Activated CD8-positive, alpha-beta memory T cell treated with anti-CD3 and anti-CD28 coated beads, Interleukin-2, amount 10 ng/mL, durations not matched to agents 7 days and 5 days (primary cell): ENCODE measurements at places on chromosomes 7 and 10. TPM values are rescaled to one million over a fixed set of nuclear protein-coding genes. Genes with fewer than 3 reads are reported as not detected.
A peak's percentile ranks its signal among the peaks of the same experiment; 100 is the strongest.

GRCh38 chr7:110774071-110774470 lies 316.9 kb upstream of the LRRN3 start:
- no peak overlapping the region for H3K27ac ChIP-seq
- H3K27me3 ChIP-seq: no peaks in the 10 kb centered on the region
- H3K4me1 ChIP-seq: peaks cover 2% of the 10 kb centered on the region
- H3K36me3 ChIP-seq: no peaks in the 10 kb centered on the region

- peaks cover 4% of the 10 kb centered on the region for H3K27me3 ChIP-seq
- no peak overlapping the region for H3K27ac ChIP-seq
- no peak for DNase-seq
- H3K36me3 ChIP-seq: no peaks in the 10 kb centered on the region
- no peaks in the 10 kb centered on the region for H3K4me1 ChIP-seq
- no peak overlapping the region for H3K4me3 ChIP-seq
Measured at GRCh38 chr10:10665750-10666149, 351.9 kb upstream of the CELF2 start.

- H3K27ac ChIP-seq: no peak overlapping the region
- no peaks in the 10 kb centered on the region for H3K36me3 ChIP-seq
- no peaks in the 10 kb centered on the region for H3K27me3 ChIP-seq
- no peak overlapping the region for H3K4me3 ChIP-seq
Measured at GRCh38 chr7:51517187-51517586, 200.6 kb upstream of the COBL start.

The ANKRD1 gene
- not detected for total RNA-seq

- H3K27ac ChIP-seq: no peak overlapping the region
- no peak for DNase-seq
- H3K4me3 ChIP-seq: no peak overlapping the region
- H3K27me3 ChIP-seq: peaks cover 8% of the 10 kb centered on the region
Measured at GRCh38 chr10:78508955-78509748, 475.5 kb downstream of the RPS24 start.

The CC2D2B gene
- total RNA-seq: 4.2 TPM

The DOCK4 gene
- total RNA-seq: 0.87 TPM

The SPDYE18 gene
- 1.1 TPM for total RNA-seq

DNA sequence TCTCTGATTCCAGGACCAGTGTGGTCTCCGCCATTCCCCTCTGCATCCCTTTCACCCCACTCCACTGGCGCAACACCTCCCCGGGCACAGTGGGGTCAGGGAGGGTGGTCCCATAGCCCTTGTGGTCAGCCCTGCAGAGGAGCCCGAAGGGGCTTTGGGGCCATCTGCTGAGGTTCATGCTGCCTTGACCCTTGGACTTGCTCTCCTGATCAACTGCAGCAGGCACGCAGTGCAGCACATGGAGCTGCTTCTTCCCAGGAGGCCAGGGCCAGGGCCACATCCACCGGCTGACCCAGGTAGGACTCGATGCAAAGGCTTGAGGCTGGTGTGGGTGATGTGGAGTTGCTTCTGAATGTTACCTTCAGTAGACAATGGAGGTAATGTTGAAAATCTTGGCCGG lies 35.1 kb downstream of the PDIA4 start:
- DNase-seq: no peak
- no peak overlapping the region for H3K4me3 ChIP-seq
- no peaks in the 10 kb centered on the region for H3K36me3 ChIP-seq
- H3K4me1 ChIP-seq: peaks cover 5% of the 10 kb centered on the region
- peaks cover 4% of the 10 kb centered on the region for H3K27me3 ChIP-seq
- H3K27ac ChIP-seq: no peak overlapping the region

DNA sequence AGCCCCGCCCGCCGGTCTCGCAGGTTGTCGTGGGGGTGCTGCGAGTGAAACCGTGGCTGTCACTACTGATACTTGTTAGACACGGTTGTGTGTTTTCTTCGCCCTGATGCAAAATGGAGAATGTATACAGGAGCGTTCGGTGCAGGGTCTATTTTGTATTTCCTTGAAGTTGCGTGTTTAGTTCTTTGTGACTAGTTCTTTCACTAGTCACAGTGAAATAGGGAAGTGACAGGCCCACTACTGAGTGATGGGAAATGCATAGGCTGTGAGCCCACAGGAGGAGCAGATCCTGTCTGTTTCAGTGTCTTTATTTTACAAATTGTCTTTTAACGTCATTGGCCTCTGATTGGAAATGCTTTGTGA lies 675 bp downstream of the ABRAXAS2 start:
- H3K4me1 ChIP-seq: peaks cover 19% of the 10 kb centered on the region
- H3K27me3 ChIP-seq: peaks cover 7% of the 10 kb centered on the region
- peak overlapping the region; percentile 82 for H3K27ac ChIP-seq
- H3K4me3 ChIP-seq: peak overlapping the region; percentile 78

DNA sequence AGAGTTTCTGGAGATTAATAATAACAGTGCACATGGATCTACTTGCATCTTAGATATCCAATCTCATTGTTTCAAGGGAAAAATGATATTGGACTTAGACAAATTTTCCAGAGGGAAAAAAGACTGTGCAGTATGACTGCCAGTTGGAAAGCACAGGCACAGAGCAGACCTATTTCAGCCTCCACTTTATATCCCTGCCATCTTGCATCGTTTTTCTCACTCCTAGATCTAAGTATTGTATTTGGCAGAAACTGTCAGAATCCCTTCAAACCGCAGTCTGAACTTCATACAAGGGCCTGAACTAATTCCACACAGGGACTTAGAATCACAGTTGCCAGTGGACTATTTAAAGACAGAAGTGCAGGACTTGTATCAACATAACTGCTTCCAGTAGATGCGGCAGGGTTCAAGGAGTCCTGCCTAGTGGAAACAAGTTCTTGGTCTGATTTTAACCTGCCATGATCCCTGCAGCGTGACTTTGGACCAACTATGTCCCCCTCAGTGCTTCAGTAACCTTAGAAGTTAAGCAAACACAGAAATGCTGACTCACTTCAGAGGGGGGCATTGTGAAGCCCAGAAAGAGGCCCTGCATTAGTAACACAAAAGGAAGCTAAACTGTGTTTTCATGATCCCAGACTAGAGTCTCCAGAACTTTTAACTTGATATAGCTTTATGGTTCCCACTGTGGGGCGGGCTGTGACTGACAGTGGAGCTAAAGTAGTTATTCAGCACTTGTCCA lies 95.7 kb upstream of the PALS2 start:
- peaks cover 15% of the 10 kb centered on the region for H3K27me3 ChIP-seq
- DNase-seq: no peak
- no peaks in the 10 kb centered on the region for H3K36me3 ChIP-seq
- no peak overlapping the region for H3K27ac ChIP-seq

The GDF2 gene
- total RNA-seq: not detected

The BLNK gene
- total RNA-seq: not detected

DNA sequence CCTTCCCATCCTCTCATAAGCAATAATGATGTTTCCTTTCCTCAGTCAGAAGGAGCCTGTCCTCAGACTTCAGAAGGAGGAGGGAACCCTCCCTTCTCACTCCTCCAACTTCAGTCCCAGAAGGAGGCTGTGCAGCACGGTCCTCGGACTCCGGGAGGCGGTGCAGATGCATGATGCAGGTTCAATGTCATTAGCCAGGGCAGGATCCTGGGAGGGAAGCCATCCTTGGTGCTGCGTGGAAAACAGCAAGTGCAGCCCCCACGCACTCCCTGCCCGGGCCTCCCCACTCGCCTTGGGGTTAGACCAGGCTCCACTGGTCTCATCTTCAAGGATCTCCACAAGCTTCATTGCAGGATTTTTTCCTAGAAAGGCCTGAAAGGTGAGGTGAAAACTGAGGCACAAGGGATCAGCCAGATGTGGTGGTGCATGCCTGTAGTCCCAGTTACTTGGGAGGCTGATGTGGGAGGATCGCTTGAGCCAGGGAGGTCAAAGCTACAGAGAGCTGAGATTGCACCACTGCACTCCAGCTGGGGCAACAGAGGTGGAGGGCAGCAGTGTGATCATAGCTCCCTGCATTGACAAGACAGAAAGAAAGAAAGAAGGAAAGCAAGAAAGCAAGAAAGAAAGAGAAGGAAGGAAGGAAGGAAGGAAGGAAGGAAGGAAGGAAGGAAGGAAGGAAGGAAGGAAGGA lies 62.0 kb downstream of the ASB13 start:
- no peaks in the 10 kb centered on the region for H3K4me1 ChIP-seq
- DNase-seq: no peak
- H3K36me3 ChIP-seq: no peaks in the 10 kb centered on the region
- no peak overlapping the region for H3K27ac ChIP-seq
- no peak overlapping the region for H3K4me3 ChIP-seq
- peaks cover 16% of the 10 kb centered on the region for H3K27me3 ChIP-seq

The EPHB6 gene
- 7.5 TPM for total RNA-seq

- H3K4me1 ChIP-seq: no peaks in the 10 kb centered on the region
- H3K4me3 ChIP-seq: no peak overlapping the region
- DNase-seq: no peak
- no peaks in the 10 kb centered on the region for H3K36me3 ChIP-seq
- H3K27ac ChIP-seq: no peak overlapping the region
Measured at GRCh38 chr7:42106562-42106961, 130.4 kb downstream of the GLI3 start.

DNA sequence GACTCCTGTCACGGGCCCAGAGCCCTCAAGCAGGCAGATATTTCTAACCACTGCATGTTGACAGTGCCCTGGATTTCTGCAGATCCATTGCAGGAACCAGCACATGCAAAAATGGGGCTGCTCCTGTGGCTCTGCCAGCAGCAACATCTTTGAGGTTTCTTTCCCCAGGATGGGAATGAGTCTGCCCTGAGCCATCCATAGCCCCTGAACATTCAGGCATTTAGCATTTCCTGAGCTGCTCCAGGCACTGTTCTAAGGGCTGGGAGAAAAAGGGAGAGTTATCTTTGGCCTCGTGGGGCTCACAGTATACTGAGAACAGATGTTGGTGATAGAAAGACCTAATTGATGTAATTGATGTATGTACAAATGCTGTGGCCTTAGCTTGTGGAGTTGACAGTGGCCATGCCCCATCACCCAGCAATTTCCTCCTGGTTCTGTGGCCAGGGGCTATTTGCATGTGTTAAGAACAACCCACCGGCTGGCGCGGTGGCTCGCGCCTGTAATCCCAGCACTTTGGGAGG lies 66.0 kb upstream of the LRRC4 start:
- H3K27me3 ChIP-seq: no peaks in the 10 kb centered on the region
- no peak overlapping the region for H3K27ac ChIP-seq
- H3K4me1 ChIP-seq: peaks cover 29% of the 10 kb centered on the region
- H3K4me3 ChIP-seq: no peak overlapping the region
- peaks cover 11% of the 10 kb centered on the region for H3K36me3 ChIP-seq

DNA sequence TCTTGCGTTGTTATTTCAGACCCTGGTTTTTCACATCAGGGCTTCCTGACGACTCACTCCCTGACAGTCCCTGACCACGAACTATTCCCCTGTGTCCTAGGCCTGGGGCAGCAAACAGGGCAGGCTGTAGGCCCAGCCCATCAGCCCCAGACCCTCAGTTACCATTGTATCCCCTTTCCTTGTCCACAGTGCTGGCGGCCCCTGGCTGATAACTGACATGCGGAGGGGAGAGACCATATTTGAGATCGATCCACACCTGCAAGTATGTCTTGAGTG lies 50.5 kb upstream of the TRIM8 start:
- no peaks in the 10 kb centered on the region for H3K36me3 ChIP-seq
- H3K27me3 ChIP-seq: no peaks in the 10 kb centered on the region
- no peak for DNase-seq
- H3K4me1 ChIP-seq: no peaks in the 10 kb centered on the region

DNA sequence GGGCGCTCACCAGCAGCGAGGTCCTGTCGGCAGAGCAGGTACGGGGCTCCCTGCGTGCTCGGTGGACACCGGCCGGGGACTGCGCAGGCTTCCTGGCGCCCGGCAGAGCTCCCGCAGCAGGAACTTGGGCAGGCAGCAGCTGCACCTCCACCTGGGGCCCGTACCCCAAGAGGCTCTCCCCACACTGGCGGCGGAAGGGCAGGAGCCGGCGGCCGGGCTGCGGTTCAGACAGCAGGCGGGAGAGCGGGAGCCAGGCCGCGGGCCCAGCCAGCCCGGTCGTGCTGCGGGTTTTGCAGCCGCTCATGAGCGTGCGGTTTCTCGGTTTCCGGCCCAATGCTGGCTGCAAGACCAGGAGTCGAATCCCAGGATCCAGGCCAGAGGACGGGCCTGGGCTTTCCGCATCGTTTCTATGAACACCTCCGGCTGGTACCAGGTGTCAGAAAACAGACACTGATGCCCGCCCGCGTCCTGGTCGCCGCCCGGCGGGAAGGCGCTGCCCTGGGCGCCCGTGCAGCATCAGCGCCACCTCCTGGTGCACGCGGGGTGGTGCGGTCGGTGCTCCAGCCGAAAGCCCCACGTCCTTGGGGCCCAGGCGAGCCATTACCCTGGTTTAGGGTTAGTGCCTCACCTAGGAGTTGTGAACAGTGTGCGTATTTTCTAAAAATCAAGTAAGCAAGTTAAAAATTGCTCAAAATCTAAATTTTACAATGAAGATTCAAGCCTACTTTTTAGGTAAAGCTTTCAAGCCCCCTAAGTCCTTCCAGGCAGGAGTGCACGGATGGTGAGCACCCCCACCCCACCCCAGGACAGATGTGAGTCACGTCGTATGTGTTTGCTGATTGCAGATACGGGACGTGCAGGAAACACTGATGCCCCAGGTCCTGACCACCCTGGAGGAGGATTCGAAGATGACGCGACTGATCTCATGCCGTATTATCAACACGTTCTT lies 47.4 kb upstream of the PRKAR1B start:
- H3K4me3 ChIP-seq: no peak overlapping the region
- H3K27me3 ChIP-seq: no peaks in the 10 kb centered on the region
- no peaks in the 10 kb centered on the region for H3K4me1 ChIP-seq
- DNase-seq: peak; percentile 66
- H3K27ac ChIP-seq: no peak overlapping the region

GRCh38 chr10:102729029-102730026 lies 14.4 kb upstream of the WBP1L start:
- no peaks in the 10 kb centered on the region for H3K27me3 ChIP-seq
- peak overlapping the region; percentile 59 for H3K27ac ChIP-seq
- peak; percentile 82 for DNase-seq
- no peak overlapping the region for H3K4me3 ChIP-seq
- peaks cover 16% of the 10 kb centered on the region for H3K4me1 ChIP-seq
- peaks cover 20% of the 10 kb centered on the region for H3K36me3 ChIP-seq

The PDE6C gene
- total RNA-seq: not detected

The DDX21 gene
- 80.4 TPM for total RNA-seq

The GPNMB gene
- 0.41 TPM for total RNA-seq

DNA sequence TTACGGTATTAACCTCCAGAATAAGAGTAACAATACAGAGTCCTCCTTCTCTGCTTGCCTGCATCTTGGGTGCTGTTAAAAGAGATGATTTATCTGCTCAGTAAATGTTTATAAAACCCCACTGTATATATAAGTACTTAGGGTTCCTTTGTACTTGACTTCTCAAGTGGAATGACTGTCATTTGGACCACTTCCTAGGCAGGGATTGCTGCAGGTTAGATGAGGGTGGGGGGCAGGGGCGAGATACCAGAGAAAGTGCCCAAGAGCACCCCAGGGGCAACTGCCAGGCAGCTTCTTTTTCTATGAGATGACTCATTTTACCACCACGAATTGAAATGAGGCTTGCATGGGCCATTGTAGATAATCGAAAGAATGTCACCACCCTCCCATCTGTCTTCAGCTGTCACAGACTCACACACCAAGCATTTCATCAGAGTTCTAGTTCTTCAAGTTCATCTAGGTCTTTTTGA lies 421.9 kb upstream of the GALNT17 start:
- H3K36me3 ChIP-seq: peaks cover 3% of the 10 kb centered on the region
- H3K4me3 ChIP-seq: no peak overlapping the region
- no peak overlapping the region for H3K27ac ChIP-seq
- DNase-seq: no peak

- H3K4me1 ChIP-seq: peaks cover 7% of the 10 kb centered on the region
- peaks cover 8% of the 10 kb centered on the region for H3K36me3 ChIP-seq
- no peak overlapping the region for H3K27ac ChIP-seq
- no peak for DNase-seq
Measured at GRCh38 chr7:102447311-102447710, 13.9 kb downstream of the ORAI2 start.
